NCI-H748 treated with DMSO at 0.1 percent for 48 hours (cell line): ENCODE measurements at places on chromosomes 1 and 21.

DNA sequence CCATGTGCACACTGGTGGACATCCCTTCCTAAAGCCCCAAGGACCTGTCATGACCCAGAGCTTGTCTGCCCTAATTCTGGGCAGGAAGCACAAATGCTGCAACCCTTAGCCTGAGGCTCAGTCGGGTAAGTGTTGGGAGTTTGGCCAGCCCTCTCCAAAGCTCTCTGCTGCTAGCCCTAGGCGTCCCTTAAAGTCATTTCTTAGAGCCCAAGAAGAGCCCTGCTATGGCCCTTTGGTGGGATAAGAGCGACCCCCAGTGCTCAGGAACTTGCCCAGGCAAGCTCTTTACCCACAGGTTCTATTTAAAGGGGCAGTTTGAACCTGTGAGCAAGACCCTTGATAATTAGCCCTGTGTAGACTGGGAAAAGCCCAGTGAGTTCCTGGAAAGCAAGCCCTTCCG lies 356.8 kb downstream of the RRAGC start:
- DNase-seq = no peak

DNA sequence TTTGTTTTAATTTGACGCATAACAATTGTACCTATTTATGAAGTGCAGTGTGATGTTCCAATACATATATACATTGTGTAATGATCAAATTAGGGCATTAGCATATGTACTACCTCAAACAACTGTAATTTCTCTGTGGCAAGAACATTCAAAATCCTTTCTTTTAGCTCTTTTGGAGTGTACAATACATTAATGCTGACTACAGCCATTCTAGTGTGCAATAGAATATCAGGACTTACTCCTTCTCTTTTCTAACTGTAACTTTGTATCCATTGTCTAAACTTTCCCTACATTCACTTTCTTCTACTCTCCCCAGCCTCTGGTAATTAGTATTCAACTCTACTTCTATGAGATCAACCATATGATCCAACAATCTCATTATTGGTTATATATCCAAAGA lies 1177.4 kb downstream of the KCNT2 start:
- DNase-seq = no peak

- DNase-seq = no peak
These were observed 21.1 kb downstream of the TTC13 start for GRCh38 chr1:230957580-230957989.

DNA sequence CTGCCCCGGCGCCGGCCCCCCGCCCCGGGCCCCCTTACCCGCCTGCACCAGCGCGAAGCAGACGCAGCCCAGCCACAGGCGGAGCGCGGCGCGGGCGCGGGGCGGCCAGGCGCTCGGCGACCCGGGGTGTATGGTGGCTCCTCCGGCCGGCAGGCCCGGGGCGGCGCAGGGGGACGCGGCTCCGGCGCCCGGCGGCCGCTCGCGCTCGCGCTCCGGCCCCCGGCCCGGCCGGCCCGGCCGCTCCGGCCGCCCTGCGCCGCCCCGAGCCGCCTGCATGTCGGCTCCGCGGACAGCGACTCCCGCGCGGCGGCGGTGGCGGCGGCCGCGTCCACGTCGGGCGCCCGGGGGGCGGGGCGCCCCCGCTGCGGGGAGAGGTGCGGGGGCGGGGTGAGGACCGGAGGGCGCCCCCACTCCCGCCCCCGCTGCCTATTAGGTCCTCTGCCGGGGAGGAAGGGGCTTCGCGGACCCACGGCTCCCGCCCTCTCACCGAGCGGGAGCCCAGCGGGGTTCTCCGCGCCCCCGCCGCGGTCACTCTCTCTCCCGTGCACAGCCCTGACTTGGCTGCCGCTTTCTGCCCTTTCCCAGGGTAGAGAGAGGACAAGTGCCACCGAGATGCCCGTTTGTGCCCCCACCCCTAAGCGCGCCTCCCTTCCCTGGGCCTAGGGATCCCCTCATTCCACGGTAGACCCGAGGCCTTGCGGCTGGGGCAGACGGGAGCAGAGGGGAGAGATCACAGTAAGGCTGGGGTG lies at the start of gene FNDC5:
FNDC5 (minus strand) TSS at position 298 of the 749 bp plus-strand sequence.
- DNase-seq = no peak

DNA sequence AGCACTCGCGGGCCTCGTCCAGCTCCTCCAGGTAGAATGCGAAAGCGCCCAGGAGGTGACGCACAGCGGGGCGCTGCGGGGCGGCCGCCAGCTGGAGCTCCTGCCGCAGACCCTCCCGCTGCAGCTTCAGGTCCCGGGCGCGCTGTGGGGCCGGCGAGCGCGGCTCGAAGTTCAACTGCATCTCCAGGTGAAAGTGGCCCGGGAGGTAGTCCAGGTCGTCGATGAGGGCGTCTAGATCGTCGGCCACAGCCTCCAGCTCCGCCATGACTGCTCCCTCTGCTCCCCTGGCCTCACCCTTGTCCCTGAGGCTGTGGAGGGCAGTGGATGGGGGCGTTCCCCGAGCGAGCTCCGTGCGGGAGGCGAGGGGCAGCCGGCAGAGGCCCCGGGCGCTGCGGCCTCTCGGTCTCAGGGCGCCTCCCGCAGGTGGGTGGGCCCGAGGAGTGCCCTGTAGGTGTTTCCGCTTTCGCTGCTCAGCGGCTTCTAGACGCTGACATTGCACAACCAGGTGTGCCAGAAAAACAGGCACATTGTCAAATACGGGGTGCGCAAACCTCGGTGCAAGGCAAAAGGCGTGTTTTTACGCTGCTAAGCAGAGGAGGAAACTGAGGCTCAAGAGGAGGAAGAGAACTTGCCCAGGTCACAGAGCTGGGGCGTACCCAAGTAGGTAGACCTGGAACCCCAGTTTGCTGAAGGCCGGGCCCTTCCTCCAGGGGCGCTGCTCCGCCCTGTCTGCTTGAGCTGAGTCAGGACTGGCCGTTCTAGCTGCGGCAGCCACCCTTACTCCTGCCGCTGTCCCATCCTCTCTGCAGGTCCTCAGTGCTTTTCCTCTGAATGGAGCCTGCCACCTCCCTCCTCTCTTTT lies at the start of gene TTC22:
TTC22 (minus strand) TSS at position 425 of the 861 bp plus-strand sequence; CDS start at position 265, 160 bp downstream.
- no peak for DNase-seq
